ENCODE measurements at places on chromosomes 7 and 10.

DNA sequence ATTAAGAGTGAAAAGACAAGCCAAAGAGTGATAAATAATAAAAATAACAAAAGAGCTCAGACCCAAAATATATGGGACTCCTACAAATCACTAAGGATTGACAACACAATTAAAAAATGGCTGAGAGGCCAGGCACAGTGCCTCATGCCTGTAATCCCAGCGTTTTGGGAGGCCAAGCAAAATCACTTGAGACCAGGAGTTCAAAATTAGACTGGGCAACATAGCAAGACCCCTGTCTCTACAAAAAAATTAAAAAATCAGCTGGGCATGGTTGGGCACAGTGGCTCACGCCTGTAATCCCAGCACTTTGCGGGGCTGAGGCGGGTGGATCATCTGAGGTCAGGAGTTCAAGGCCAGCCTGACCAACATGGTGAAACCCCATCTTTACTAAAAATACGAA is 137.3 kb downstream of the IDE start:
- DNase-seq, result no peak

GRCh38 chr7:139034336-139034735 is 1.5 kb downstream of the ZC3HAV1L start:
- peak; percentile 22 for DNase-seq

GRCh38 chr7:4775848-4776623 is 613 bp downstream of the AP5Z1 start:
- peak; percentile 73 for DNase-seq

- peak; percentile 87 for DNase-seq
Observed at GRCh38 chr7:11607686-11608085, 224.3 kb downstream of the THSD7A start.

GRCh38 chr10:126397640-126398382 is 9.5 kb upstream of the ADAM12 start:
- no peak for DNase-seq

DNA sequence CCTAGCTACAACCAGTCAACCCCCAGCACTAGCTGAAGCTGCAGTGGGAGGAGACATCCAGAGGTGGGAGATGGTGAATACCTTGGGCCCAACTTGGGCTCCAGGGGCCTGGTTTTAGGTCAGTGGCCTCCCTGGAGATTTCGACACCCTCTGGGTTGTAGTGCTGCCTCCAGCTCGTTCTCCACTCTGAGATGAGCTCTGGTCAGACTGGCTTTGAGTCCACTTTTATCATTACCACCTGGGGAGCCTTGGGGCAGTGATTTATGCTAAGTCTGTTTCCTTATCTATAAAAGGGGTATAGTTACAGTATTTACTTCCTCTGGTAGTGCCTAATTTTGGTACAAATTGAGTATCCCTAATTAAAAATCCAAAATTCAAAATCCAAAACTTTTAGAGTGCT is 22.8 kb downstream of the PPIA start:
- no peak for DNase-seq

DNA sequence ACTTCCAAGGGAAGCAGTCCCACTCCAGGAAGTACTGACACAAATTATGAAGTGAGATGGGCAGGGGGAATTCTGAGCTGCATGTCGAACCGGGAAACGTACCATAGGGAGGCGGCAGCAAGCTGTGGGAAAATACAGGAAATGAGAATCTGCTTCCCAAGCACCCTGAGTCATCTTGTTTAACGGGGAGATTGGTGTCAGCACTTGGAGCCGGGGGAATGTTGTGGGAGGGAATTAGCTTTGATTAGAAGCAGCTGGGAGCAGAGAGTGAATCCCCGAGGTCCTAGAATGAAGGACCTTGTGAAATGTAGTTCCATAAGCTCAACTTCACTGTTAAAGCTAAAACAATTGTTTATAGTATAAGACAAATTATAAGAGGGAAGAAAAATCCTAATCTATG is 141.4 kb upstream of the PRKCQ start:
- DNase-seq, result peak; percentile 96

DNA sequence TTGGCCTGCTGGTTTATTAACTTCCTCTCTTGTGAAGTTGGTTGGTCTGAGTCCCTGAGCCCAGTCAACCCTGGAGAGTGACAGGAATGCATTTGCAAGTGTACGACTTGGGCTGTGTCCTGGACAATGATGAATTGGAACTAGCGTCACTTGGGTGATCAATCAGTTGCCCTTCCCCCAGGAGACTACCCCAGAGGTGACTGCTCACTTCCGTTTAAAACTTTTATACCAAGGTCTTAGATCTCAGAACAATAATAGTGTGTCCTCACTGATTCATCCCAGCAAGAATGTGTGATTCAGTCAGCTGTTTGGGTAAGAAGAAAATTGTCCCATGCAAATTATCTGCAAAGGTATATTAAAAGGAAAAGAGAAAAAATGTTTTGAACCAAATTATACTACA is 102.9 kb upstream of the ARMC3 start:
- DNase-seq, result peak; percentile 66

GRCh38 chr10:109893386-109893785 is 29.9 kb downstream of the XPNPEP1 start:
- DNase-seq, result no peak

DNA sequence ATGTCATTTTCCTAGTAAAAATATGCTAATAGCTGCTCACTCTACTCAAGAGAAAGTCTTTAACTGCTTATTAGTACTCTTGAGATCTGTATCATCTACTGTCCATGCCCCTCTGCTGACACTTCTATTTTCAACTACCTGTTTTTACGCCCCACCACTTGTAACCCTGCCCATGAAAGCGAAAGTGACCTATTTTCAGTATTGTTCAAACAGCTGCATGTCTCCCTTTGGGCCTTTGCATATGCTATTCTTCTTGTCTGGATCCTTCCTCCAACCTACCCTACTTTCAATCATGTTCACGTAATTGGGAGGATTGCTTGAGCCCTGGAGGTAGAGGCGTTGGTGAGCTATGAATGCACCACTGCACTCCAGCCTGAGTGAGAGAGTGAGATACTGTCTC is 1481.3 kb downstream of the GATA3 start:
- DNase-seq, result no peak

DNA sequence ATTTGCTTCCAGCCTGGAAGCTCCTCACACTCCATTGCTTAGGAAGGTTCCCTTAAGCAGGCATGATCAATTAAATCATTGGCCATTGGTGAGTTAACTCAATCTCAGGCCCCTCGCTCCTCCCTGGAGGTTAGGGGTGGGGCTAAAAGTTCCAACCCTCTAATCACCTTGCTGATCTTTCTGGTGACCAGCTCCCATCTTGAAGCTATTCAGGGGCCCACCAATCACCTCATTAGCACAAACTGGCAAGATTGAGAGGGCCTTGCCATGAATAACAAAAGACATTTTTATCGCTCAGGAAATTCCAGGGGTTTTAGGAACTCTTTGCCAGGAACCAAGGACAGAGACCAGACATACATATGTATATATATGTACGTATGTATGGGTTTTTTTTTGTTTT is 58.4 kb downstream of the AGK start:
- DNase-seq, result no peak

- DNase-seq, result no peak
Observed at GRCh38 chr10:33478675-33479125, 144.2 kb upstream of the NRP1 start.

- DNase-seq, result no peak
Observed at GRCh38 chr10:48284811-48285210, 10.3 kb upstream of the FRMPD2 start.

DNA sequence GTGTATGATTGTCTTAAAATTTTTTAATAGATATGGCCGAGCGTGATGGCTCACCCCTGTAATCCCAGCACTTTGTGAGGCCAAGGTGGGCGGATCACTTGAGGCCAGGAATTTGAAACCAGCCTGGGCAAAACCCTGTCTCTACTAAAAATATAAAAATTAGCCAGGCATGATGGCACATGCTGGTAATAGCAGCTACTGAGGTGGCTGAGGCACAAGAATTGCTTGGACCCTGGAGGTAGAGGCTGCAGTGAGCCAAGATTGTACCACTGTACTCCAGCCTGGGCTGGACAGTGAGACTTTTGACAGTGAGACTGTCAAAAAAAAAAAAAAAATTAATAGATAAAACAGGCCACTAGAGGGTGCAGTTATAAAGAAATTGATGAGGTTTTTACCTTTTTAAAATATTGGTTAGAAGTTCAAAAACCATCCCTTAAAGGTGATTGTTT is 20.5 kb downstream of the NOM1 start:
- peak; percentile 37 for DNase-seq

DNA sequence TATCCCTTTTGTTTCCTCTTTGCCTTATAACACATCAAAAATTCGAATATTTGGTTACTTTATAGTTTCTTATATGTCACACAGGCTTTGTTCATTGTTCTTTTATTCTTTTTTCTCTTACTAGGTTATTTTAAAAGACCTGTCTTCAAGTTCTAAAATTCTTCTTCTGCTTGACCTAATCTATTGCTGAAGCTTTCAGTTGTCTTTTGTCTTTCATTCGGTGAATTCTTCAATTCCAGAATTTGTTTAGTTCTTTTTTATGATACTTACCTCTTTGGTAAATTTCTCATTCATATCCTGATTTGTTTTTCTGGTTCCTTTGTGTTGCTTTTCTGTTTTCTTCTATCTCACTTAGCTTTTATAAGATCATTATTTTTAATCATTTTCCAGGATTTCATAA is 188.4 kb downstream of the ZEB1 start:
- DNase-seq, result no peak

GRCh38 chr7:24152877-24153472 is 131.0 kb upstream of the NPY start:
- no peak for DNase-seq

GRCh38 chr7:141700296-141700847 is 1.6 kb downstream of the DENND11 start:
- DNase-seq, result no peak

DNA sequence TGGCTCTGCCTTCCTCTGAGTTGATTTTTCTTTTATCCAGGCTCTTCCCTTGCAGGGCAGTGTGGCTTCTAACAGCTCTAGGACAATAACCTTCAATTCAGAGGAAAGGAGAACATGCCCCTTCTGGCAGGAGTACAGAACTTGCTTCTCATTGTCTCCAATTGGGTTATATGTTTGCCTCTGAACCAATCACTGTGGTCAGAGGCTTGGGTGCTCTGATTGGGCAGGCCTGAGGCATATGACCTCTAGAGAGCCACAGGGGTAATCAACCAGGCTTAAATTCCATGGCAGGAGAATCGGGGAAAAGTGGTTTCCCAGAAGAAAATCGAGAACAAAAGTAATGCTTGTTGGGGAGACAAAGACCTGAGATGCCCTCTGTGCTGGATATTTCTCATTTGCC is 240.0 kb downstream of the REEP3 start:
- DNase-seq, result no peak

- DNase-seq, result no peak
Observed at GRCh38 chr10:83995738-83996331, 143.5 kb upstream of the GHITM start.

DNA sequence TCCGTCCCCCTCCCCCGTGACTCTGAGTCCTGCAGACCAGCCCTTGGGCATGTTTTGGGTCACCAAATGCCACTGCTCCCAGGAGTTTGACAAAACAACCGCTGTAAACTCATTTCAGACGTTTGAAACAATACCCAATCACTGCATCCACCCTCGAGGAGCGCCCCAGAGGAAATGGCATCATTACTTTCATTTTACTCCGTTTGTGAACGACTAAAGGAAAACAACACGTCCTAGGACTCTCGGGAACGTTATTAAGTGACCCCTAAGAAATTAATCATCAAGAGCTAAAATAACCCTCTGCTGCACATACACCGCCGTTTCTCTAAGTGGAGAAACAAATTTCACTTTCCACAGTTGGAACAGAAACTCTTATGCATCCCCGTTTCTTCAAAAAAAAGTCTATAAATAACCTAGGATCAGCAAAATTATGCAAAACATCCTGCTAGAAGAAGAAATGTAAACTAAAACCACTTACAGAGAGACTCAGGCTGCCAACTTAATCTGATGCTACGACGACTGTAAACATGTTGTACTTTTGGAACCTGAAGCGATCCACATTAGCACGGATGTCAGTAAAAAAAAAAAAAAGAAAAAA is 109.9 kb upstream of the EFCAB10 start:
- DNase-seq, result peak; percentile 79

DNA sequence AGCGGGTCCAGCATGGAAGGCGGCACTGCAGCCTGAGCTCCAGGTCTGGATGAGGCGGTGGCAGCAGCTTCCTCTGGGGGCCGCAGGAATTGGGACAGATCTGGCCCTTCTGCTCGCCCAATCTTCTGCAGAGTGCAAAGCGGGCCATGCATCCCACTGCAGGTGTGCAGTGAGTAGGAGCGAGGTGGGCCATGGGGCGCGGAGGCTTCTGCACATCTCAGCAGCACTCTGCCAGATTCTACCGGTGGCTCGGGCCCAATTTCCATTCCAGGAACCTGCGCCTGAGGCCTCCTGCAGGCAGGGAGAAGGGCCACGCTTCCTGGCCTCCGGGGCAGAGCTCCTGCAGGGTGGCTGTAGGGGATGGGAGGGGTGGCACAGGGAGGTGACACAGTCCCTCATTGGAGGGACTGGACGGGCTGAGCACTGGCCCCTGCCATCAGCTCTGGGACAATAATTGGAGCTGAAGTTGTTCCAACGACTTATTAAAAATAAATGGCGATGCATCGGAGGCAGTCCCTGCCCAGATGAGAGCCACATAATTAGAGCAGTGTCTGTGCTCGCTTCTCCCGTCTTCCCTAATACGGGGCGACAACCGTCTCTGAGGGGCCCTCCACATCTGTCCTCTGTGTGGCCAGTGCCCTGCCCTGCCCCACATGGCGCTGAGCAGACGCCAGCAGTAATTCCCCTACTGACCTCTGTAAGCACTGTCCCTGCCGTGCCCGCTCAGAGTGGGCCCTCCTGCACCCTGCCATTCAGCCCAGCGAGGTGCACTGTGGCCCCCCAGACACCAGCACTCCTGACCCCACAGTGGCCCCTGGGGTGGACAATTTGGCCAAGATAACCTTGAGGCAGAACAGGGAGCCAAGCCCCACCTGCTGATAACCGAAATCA is 197.5 kb downstream of the ELFN1 start:
- no peak for DNase-seq

- no peak for DNase-seq
Observed at GRCh38 chr7:22827563-22827962, 4.9 kb upstream of the TOMM7 start.

GRCh38 chr7:100827330-100828226 is at the start of gene EPHB4:
EPHB4 (minus strand) TSS chr7:100827523; CDS start chr7:100827030, 493 bp downstream.
- DNase-seq, result peak; percentile 90

- DNase-seq, result no peak
Observed at GRCh38 chr10:53314876-53315275, 542.3 kb upstream of the MBL2 start.

DNA sequence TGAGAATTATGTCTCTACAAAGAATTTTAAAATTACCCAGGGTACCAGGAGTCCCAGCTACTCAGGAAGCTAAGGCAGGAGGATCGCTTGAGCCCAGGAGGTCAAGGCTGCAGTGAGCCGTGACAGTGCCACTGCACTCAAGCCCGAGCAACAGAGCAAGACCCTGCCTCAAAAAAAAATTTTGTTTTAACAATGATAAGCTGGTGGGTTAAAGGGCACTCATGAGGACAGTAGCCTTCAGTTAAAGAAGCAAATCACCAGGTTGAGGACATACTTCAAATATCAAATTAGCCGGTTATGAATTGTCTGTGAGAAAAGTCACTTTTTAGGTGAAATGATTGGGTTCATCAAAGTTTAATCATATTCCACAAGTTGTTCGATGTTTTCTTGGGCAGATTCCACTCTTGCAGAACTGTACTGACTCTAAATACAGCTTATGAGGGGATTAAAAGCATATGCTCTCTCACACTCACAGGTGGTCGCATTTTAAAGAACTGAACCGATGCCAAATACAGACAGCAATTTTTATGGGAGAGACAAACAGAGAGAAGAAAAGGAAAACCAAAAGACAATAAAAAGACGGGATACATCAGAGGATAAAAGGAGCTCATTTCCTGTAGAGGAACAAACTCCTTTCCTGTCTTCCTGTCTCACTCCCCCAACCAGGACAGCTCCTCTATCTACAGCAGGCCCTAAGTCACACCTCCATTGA is 582.8 kb upstream of the NRP1 start:
- no peak for DNase-seq

- no peak for DNase-seq
Observed at GRCh38 chr10:58457761-58458616, 54.7 kb upstream of the BICC1 start.

Measured in dermis blood vessel endothelial cell (primary cell).